ENCODE measurements at places on chromosomes 1 and 21.

DNA sequence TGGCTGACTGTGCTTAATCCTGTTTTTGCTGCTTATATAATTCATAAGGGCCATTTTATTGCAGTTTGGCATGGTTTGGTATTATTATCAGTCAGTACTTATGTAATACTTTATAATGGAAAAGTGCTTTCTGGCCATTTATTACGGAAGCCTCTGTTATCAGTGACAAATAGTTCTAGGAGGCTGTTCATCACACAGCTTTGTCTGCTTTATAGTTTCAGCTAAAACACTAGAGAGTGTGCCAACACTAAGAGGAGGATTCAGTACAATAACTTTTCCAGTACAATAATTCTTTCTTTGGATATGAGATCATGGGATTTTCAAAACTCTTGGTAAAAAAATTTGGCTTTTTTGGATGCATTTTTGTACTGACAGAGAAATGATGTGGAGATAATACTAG lies 102.9 kb upstream of the PTGFR start:
- no peak for DNase-seq

DNA sequence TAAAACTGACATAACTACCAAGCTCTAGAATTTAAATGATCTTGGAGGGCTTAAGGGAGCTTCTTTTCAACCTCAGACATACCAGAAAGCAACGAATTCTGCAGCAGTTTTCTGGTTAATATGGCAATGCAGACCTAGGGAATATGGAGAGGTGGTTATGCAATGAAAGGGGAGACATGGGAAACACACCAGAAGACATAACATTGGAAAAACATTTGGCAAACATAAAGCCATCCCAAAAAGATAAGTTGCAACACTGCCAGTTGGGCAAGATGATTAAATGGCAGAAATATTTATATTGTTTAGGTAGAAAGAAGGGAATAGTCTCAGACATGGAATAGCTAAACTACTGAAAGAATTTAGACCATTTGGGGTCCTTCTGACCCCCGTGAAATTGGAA lies 104.5 kb downstream of the KCNJ6 start:
- no peak for DNase-seq

DNA sequence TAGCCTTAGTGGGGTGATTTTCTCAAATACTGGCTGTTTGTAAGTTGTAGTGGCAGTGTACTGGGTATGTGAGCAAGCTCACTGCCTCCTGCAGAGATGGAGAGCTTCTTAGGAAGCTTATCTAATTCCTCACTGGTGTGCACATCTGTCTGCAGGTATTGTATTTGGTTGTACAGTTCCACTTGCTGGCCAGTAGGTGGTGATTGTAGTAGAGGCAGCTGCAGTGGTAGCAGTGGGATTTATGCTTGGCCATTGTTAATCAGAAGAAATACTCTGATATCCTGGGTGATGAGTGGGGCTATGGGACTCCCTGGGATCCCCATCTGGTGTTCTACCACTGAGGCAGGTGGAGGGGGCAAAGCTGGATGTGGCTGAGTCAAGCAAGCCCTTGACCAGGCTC lies 276.1 kb upstream of the SPAG17 start:
- DNase-seq = no peak

DNA sequence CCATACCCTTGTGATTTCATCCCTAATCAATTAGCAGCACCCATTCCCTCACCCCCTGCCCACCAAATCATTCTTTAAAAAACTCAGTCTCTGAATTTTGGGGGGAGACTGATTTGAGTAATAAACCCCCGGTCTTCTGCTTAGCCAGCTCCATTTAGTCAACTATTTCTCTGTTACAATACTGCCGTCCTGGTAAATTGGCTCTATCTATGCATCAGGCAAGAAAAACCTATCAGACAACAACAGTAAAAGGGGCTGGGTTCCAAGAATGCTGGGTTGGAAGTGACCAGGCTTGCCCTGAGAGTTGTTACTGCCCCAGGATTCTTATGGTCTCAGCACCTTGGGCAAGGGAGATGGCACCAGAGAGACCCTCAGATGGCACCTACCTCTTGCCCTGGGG lies 16.3 kb upstream of the C1orf198 start:
- DNase-seq = no peak

GRCh38 chr1:171590022-171590421 lies 32.0 kb upstream of the MYOCOS start:
- no peak for DNase-seq

DNA sequence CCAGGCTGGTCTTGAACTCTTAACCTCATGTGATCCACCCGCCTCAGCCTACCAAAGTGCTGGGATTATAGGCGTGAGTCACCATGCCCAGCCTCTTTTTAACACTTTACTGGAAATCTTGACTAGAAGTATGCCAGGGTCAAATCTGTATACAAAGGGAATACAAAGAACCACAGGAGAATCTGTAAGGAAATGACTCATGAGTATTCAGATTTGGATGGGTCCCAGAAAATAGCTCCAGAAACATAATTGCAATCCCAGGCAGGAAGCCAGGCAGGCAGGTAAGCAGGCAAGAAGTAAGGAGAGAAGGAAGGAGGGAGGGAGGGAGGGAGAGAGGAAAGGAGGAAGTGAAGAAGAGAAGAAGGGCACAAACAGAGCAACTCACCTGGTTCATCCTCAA lies 22.8 kb upstream of the TIAM1 start:
- no peak for DNase-seq

GRCh38 chr1:6884652-6885153 lies 99.4 kb downstream of the CAMTA1 start:
- DNase-seq = no peak

DNA sequence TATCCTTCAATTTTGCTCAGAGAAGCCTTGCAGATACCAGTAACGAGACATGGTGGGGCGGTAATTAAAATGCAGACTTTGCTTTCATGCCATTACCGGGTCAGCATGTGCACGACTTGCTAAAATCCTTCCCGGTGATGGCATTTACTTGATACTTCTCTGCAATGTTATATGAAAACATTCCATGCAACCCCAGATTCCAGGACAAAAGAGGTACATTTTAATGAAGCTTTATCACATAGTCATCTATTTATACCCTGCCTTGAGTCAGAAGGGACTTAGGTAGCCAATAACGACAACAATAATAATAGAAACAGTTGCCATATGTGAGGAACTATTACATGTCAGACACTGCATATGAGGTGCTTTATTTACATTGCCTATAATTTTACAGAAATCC lies 29.4 kb upstream of the PLA2G2C start:
- DNase-seq = no peak

DNA sequence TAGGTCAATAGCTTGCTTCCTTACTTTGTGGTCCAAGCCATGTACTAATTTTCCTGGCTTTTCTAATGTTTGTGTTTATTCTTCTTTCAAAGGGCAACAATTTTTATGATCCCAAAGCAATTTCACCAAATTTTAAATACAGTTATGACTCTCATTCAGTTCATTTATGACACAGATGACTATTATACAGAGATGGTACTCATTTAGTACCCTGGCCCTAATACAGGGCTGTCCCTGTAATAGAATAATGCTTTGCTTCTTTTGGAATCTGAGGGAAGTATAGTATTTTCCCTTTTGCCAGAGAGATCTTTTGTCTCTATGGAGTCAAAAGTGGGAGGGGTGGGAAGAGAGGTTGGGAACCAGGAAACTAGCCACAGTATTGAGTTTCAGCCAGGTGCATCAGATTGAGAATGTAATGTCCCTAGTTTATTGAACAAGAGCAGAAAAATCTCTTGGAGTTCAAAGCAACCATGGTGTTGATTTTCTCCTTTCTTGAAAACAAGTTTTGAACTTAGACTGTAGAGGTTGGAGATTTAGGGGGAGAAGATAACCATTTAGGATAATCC lies 20.4 kb downstream of the DENND2D start:
- no peak for DNase-seq

DNA sequence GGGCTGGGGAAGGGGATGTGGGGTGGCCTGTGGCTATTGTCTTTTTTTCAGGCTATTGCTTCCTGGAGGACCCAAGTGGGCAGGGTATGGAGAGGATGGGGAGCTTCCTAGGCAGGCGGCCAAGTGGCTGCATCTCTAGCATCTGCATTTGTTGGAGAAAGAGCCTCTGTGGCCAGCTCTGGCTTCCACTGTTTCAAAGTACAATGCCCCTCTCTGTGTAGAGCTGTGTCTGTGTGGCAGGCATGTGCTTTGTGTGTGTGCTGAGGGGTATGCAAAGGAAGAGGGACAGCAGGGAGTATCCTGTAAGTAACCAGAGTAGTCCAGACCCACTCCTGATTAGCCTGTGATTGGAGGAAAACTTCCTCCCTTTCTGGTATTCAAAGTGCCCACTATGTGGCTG lies 40.6 kb downstream of the KCNA2 start:
- no peak for DNase-seq

DNA sequence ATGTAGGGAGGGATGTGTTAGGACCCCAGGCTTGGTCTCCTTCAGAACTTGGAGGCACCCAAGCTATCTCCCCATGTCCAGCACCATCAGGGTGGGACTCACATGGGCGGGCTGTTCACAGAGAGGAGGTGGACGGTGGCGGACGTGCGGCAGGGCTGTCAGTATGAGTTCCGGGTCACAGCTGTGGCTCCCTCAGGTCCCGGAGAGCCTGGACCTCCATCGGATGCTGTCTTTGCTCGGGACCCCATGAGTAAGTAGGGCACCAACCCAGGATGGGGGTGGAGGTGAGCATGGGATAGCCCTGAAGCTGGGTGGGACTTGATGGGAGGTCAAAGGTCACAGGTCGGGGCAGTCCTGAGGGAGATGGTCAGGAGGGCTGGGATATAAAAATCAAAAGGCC lies 27.8 kb downstream of the IGFN1 start:
- no peak for DNase-seq

GRCh38 chr1:33916786-33917185 lies 52.9 kb downstream of the HMGB4 start:
- DNase-seq = no peak

DNA sequence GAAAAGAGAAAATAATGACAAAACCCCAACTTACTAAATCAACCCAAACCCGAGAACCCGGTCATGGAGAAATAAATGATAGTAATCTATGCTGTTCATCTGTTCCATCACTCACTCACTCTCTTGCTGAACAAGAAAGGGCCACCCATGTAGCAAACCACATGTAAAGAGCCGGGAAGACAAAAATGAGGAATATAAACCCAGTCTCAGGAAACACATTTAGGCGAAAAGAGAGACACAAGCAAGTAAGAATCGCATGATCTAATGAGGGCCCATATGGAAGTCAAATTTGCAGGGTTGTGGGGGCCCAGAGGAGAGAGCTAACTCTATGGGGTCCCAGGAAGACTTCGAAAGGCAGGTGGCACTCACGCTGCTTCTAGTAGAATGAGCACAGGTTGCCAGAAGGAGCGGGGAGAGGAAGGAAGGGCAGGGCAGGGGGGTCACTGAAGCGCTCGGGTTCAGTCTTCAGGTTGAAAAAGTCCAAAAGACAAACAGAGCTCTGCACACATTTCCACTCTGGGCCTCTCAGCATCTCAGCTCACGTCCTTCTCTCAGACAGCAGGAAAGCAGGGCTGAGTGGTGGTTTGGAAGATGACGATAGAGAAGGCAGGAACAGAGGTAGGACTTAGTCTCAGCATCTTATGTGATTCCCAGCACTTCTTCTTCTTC lies 142.9 kb upstream of the KRTAP19-8 start:
- peak; percentile 50 for DNase-seq

DNA sequence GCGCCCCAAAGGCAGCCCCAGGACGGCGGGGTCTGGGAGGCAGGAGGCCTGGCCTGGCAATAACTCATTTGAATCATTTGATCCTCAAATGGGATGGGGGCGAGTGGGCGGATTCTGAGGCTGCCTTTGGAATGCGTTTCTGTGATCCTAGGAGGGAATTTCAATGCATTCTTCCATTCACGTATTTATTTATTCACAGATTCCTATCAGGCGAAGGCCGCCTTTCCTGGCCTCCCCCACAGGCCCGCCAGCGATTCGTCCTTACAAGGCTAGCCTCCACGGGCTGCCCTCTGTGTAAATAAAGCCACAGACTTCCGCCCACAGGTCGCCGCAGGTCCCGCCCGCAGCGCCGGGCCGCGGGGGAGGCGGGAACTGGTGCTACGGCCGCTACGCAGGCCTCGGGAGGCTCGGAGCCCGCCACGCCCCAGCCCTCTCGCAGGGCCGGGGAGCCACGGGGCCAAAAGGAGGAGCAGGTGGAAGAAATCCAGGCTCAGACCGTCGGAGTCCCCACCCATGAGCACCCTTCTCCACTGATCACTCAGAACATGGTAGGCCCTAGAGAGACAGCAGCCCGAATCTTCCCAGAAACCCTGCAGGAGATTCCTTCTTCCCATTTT lies 31.3 kb upstream of the JUN start:
- peak; percentile 62 for DNase-seq

- no peak for DNase-seq
These were observed 189.1 kb downstream of the RASAL2 start for GRCh38 chr1:178282949-178283367.

DNA sequence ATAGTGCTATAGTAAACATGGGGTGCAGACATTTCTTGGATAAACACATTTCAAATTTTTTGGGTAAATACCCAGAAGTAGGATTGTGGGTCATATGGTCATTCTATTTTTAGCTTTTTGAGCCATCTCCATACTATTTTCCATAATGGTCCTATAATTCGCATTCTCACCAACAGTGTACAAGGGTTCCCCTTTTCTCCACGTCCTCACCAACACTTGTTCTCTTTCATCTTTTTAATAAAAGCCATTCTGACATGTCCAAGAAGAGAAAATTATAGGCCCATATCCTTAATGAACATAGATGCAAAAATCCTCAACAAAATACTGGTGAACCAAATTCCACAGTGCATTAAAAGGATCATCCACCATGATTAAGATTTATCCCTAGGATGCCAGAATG lies 8.9 kb downstream of the STUM start:
- DNase-seq = no peak

- DNase-seq = no peak
These were observed 40.2 kb downstream of the CTNNBIP1 start for GRCh38 chr1:9869831-9870251.

DNA sequence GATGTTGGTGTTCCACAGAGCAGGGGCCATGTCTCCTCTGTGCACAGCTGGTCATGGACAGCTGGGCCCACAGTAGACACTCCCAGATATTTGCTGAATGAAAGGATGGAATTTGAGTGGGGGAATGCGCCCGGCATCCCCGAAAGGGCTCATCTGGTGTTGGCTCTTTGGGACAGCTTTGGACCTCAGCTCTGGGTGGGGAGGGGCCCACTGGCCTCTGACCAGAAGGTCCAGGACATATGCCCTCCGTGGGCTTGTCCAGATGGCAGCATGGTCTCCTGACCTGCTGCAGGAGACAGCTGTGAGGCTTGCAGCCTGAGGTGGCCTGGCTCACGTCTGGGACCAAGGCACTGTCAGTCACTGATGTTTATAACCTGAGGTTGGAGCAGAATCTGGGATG lies 160.4 kb upstream of the AJAP1 start:
- DNase-seq = no peak

GRCh38 chr1:80731241-80731894 lies 1069.4 kb upstream of the ADGRL2 start:
- no peak for DNase-seq

All from activated CD4-positive, alpha-beta T cell treated with anti-CD3 and anti-CD28 coated beads, Interleukin-2, amount 50 U/mL, for 48 hours (primary cell).